AG09319 (cell line): ENCODE measurements at places on chromosomes 2 and 18.

- DNase-seq = no peak
Measured at GRCh38 chr2:61326423-61326822, 144.5 kb downstream of the USP34 start.

DNA sequence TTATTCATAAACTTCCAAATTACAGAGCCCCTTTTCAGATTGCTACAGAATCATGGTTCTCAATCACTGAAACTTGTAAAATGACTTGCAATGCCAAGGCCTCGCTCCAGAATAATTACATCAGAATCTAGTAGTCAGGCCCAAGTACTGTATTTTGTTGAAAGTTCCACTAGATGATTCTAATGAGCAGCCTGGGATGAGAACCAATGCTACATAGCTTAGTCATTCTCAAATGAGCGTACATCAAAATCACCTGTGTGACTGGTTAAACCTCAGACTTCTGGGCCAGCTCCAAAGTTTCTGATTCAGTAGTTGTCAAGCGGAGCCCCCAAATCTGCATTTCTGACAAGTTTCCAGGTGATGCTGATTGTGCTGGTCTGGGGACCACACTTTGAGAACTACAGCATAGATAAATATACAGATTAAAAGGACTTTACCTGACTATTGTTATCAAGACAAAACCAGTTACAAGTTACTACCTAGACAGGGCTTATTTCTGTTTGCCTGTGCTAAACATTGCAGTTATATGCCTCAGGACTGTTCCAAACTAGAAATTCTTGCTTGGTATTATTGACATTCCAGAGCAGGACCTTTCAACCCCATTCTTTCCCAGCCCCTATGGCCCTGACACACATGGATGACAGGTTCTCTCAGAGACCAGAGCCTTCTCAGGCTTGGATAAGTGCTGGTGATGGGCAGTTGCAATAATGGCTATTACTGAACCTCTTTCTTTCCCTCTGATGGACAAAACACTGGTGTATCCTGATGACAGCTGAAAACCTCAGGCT is 83.1 kb downstream of the UPP2 start:
- no peak for DNase-seq

- no peak for DNase-seq
Measured at GRCh38 chr2:28979576-28980366, 1.3 kb upstream of the TOGARAM2 start.

DNA sequence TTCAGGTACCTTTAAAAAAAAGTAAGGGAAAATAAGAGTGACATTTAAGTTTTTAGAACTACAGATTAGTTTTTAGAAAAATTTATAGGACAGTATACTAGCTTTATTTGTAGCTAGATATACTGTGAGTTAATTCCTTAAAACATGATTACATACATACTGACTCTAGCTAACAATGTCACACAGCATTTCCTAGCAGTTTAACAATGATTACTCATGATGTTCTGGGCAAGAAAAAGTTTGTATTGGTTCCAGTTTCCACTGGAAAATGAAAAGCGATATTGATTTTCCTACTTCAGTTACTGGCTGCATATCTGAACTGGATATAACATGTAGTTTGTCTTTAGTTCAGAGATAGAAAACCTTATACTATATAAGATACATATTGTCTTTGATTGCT is 19.4 kb downstream of the SLC39A6 start:
- no peak for DNase-seq

DNA sequence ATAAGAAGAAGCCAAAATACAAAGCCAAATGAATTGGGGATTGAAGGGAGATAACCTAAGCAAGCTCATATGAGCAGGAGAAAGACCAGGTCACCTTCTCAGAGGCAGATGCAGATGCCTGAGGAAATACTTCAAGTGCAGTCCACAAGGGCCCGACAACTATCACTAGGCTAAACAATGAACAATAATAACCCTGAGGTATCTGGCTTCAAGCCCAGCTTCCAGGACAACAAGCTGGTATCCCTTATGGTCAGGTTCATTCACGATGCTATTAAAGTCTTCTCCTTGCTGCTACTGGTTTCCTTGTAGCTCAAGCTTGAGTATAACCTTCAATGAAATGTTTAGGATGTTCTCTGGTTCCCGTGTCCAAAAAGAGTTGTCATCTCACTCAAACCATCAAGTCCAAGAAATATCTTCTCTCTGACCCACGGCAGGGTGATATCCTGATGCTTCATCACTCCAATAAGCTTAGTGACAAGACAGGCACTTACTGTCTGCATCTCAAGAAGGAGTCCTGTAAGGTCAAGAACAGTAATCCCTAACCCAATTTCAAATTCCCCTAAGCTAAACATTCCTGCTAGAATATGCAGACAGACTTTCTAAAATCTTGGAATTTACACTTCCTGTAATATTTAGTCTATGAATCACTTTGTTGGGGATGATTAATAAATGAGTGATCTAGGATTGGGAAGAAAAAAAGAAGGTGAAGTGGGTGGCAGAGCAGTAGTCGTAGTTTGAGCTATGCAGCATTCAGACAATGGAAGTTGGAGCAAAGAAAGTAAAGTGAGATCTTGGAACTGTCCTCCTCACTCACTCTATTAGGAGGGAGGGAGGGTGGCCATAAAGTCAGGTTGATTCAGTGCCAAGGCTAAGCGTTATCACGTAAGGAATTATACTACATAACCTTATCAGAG is 33.1 kb downstream of the CHN1 start:
- DNase-seq = no peak

DNA sequence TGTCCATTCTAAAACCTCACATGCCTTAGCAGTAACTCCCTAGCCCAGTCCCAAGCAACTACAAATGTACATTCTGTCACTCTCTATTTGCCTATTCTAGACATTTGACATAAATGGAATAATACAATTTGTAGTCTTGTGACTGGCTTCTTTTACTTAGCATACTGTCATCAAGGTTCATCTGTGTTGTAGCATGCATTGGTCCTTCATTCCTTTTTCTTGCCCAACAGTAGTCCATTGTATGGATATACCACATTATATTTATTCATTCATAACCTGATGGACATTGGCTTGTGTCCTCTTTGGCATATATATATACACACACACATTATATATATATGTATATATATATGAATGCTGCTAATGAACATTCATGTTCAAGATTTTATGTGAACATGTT is 2.2 kb upstream of the MFSD2B start:
- DNase-seq = no peak

GRCh38 chr2:200509235-200509611 is 645 bp downstream of the KCTD18 start:
- no peak for DNase-seq

- no peak for DNase-seq
Measured at GRCh38 chr2:23409248-23409647, 24.3 kb downstream of the KLHL29 start.

DNA sequence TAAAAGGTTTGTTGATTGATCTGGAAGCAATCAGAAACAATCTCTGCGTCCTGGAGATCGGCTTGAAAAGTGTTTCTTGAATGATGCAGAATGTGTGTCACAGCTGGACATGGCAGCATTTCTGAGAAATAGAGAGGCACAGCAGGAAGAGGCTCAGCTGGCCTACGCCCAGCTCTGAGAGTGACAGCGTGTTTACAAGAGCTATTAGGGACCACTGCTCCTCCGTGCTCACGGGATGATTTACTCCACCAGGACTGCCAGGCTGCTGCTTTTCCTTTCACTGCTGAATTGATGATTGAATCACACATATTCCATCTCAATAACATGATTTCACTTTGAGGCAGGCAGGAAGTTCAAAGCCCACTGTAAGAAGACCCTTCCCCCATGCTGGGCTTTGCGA is 62.8 kb downstream of the GALNT14 start:
- no peak for DNase-seq

DNA sequence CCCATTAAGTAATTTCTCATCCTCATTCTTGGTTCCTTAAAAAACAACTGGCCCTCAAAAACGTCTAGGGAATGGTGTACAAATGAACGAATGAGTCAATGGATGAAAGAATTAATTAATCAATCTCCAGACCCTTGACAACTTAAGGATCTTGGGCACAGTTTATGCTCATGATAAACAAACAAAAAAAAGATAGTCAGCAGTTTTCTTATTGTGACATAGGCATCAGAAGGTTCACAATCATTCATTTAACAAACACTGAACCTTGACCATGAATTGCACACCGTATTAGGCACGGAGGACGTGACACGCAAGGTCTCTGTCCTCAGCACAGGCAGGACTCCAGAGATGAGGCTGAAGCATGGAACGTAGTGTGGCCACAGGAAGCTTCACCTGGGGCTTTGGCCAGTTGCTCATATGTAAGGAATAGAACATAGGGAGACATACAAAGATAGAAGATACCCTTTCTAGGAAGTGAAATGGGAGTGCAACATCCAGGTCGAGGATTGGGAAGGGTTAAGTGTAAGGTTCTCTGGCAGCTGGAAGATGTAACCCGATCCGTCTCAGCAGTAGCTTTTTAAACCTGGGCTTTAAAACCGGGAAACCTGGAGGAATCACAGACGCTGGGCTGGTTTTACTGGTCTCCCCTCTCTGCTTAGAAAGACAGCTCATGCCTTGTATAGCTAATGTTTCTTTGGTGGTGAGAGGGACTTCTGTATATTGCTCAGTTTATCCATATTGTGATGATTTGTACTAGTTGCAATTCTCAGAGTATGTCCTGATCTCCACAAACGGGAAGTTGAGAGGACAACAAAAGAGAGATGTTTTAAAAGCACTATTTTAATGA is 8.9 kb upstream of the LTBP1 start:
- DNase-seq = no peak

DNA sequence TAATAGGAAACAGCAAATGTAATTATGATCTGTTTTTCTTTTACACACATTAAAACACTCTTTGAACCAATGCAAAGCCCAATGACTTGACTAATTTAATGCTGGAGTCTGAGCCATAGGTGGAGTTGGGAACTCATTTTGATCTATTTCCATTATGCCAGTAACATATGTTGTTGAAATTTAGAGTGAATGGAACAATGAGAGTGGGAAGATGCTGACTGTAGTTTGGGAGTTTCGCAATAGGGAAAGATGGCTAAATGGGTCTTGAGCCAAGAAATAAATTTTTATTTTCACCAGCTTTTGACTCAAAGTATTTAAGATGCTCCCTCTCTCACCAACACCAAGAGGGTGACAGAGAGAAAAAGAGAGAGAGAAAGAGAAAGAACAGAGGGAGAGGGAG is 246.7 kb downstream of the DLGAP1 start:
- DNase-seq = no peak

- DNase-seq = no peak
Measured at GRCh38 chr2:40189881-40190280, 262.0 kb downstream of the SLC8A1 start.

DNA sequence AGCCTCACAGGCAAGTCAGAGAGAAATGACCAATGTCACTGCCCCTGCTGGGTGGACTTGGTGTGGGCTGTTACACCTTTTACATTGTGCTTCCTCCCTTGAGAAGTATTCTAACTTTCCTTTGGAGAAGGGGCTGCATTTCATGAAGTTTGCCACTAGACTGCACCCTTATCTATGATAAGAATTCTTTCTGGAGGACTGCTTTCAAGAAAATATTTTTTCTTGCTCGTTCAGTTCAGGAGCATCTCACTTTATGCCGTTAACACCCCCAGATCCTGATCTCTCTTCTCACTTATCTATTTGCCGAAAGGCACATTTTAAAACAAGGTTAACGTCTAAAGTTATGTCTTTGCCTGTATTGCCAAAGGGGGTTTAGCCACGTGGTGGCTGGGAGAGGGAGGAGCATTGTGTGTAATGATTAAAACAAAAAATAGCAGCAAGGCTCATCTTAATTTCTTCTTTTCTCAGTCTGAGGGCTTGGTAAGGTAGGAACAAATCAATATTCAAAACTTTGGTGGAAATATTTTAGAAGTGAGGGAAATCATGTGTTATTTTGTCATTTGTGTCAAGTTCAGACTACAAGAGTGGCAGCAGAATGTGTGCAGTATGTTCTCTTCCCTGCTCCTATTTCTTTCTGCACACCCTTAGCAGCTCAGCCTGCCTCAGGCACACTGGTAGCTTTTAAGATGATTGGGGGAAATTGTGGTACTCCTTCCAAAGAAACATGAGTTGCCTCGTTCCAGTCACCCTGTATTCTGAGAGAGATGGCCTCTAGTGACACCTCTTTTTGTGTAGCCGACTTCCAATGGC is 1.6 kb upstream of the IGFBP5 start:
- no peak for DNase-seq

DNA sequence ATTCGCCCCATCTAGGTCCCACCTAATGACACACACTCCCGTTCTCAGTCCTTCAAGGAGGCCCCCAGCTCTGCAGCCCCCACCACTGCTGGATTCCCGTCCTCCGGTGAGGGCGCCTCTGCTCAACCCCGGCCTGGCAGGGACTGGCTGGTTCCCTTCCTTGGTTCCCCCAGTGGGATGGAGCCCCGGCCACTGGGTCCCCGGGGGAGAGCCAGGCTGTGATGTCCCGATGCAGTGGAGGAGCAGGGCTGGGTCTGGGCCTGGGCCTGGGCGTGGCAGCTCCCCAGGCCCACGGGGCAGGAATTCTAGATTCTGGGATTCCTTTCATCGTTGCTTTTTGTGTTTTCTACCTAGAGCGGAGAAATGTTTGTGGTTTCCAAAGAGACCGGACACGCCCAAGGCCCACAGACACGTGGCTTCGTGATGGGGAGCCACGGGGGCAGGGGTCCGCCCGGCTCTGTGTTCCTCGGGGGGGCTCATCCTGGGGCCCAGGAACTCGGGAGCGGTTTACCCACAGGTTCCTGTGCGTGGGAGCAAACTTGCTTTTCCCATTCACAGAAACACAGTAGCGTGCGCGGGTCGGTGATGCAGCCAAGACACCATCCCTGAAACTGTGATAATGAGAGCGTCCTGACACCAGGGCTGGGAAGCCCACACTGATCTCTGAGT is 67.0 kb downstream of the SLC66A2 start:
- no peak for DNase-seq

GRCh38 chr2:189534854-189535832 is 45.4 kb downstream of the SLC40A1 start:
- DNase-seq = no peak

GRCh38 chr2:190576573-190576972 is 42.1 kb upstream of the NEMP2 start:
- DNase-seq = no peak

- no peak for DNase-seq
Measured at GRCh38 chr2:7428454-7429204, 511.4 kb downstream of the RNF144A start.

- DNase-seq = no peak
Measured at GRCh38 chr2:58535990-58536389, 294.9 kb upstream of the FANCL start.

- no peak for DNase-seq
Measured at GRCh38 chr18:28905509-28905908, 728.6 kb upstream of the CDH2 start.

DNA sequence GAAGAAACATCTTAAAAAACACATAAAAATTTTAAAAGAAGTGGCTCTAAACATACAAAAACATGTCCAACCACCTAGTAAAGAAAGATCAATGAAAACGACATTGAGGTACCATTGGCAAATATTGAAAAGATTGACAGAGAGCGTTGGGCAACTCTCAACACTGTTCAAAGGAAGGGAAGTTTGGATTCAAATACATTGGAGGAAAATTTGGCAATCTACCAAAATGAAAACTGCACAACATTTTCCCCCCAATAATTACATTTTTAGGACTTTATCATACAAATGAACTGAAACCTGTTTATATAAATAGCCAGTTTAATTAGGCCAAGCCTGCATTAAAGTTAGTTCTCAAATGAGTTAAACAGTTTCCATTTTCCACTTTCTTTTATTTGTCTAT is 758.9 kb downstream of the NRXN1 start:
- DNase-seq = no peak
